ENCODE measurements at places on chromosomes 13 and 19.

GRCh38 chr13:43800828-43801227, 14.1 kb upstream of the ENOX1 start:
- no peak for DNase-seq

DNA sequence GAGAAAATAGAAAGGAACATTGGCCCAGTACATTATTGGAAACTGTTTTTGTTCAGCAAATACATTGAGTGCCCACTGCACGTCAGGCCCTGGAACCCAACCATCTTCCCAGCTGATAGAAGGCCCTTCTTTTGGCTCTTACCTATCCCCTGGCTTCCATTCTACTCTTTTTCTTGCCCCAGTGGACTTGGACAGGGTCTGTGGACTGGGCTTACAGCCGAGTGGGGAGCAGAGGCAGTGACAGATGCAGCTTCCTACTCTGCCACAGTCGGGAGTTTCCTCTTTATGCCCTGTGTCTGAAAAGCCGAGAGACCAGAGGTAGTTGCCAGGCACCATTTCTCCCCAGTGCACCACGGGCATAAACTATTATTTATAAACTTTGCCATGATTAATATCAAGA, 70.4 kb downstream of the ARHGAP35 start:
- no peak for DNase-seq

- DNase-seq, result no peak
Measured at GRCh38 chr19:29193155-29193554, 19.8 kb downstream of the UQCRFS1 start.

DNA sequence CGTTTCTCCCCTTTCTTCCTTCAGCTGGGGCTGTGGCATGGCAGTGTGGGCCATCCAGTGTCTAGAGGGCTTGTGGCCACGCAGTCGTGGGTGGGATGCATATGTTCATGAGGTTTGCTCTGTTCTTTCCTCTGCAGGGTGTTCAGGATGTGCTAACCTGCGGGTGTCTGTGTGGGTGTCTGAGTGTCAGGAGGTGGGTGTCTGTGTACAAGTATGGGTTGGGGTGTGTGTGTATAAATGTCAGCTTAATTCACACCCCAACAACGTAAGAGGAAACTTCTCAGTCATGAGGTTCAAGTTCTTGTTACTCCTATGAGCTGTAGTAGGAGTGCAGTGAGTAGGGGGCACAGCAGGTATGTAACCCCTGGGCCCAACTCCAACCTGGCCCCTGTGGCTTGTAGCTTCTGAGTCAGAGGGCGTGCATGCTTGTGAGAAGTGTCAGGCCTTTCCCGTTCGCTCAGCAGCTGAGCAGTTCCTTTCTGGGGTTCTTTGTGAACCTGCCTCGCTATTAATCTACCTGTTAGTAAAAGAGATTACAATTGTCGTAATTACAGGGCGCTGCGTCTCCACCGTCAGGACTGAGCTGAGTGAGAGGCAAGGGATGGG, 49.1 kb downstream of the NFIX start:
- DNase-seq, result no peak

DNA sequence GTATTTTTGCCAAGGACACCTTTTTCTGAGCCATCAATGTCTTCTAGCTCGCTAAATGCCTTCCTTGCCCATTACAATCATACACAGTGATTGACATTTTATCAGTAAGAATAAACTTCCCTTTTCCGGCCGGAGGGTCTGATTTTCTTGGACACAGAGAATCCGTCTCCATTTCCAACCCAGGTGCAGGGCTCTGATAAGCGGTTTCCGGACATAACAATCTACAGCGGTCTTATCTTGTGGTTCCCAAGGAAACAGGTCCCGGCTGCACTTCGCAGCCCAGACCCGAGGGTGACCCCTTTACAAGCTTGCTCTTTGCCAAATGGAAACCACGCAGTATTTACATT, 5.1 kb upstream of the ZNF77 start:
- no peak for DNase-seq

- no peak for DNase-seq
Measured at GRCh38 chr19:17027535-17027975, 945 bp upstream of the CPAMD8 start.

DNA sequence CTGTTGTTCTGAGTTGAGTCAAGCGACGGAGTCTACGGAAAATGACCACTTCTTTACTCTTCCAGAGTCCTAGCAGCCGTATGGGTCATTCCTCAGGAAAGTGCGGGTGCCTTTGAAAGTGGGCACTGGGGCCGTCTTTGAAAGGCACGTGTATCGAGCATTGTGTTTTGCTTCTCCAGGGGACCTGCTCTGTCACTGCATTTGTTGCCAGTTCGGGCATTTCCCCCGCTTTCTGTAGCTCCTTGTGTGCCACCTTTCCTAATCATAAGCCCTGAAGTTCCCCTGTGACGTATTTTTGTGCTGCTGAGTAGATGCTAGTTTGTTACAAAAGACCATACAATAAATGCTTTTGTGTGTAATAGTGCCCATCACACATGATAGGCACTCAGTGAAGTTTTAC, 24.4 kb downstream of the SPATA13 start:
- no peak for DNase-seq

- DNase-seq, result no peak
Measured at GRCh38 chr19:55050749-55051532, 12.0 kb downstream of the RDH13 start.
